Naive thymus-derived CD4-positive, alpha-beta T cell (primary cell): ENCODE measurements at places on chromosomes 5 and 9. TPM values are rescaled to one million over a fixed set of nuclear protein-coding genes. Genes with fewer than 3 reads are reported as not detected.

DNA sequence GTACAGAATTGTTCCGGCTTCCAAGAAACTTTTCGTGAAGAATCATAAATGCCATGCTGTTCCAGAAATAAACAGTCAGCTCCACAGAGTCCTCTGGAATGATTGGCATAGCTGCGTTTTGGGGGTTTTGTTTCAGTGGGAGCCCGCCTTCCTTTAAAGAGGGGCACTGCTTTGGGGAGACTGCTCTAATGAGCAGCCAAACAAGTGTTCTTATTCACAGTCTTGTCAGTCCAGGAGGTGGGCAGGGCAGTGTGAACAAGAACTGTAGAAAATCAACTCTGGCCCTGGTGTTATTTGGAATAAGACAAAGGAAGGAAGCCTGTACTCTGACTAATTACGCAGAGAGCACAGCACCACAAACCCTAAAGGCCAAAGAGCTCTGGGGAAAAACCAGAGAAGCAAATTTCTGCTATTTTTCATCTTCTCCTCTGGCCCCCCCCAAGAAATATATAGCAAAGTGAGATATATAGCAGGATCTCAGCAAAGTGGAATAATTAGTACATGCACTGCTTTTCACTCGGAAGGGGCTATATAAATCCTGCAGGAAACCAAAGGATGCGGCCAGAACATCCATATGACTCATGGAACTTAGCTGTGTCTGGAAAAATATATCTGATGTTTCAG, 92.9 kb downstream of the GLDC start:
- no peak overlapping the region for H3K4me3 ChIP-seq
- DNase-seq: no peak
- H3K36me3 ChIP-seq: no peaks in the 10 kb centered on the region
- H3K4me1 ChIP-seq: no peaks in the 10 kb centered on the region
- H3K27me3 ChIP-seq: no peaks in the 10 kb centered on the region
- no peak overlapping the region for H3K27ac ChIP-seq

DNA sequence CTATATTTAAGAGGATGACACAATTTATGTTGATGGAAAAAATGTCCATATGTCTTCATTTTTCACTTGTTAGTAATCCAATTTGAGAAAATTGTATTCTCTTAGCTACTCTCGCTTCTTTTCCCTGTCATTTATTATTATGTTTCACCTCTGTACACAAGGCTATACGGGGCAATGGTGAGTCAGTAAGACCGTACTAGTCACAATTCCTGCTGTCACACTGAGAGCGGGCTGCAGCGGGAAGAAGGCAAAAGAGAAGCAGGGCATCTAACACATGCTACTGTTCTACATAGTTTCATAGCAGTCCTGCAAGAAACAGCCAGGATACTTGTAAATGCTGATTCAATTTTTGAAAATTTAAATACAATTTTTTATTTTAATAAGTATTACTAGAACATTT, 23.3 kb upstream of the PRDM9 start:
- no peaks in the 10 kb centered on the region for H3K27me3 ChIP-seq
- DNase-seq: no peak
- no peak overlapping the region for H3K4me3 ChIP-seq
- no peaks in the 10 kb centered on the region for H3K4me1 ChIP-seq

DNA sequence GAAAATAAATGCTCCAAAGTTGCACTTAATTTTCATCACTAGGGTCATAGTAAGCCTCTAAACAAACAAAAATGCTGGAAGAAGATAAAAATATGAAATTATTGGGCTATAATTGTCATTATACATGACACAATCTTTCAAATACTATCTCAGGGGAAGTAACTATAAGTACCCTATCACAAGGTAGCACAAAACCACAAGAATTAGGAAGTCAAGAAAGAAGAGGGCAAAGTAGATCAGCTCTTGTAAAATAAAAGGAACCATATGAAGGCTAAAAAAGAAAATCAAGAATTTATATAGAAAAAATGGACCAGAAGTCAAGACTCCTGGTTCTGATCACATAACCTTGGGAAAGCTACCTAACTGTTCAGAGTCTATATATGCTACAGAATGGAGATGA, 48.1 kb downstream of the DIAPH1 start:
- H3K27me3 ChIP-seq: no peaks in the 10 kb centered on the region
- DNase-seq: no peak
- no peaks in the 10 kb centered on the region for H3K4me1 ChIP-seq
- no peak overlapping the region for H3K4me3 ChIP-seq
- H3K27ac ChIP-seq: no peak overlapping the region
- H3K36me3 ChIP-seq: peaks cover 84% of the 10 kb centered on the region

GRCh38 chr5:68395302-68395701, 179.7 kb downstream of the PIK3R1 start:
- H3K36me3 ChIP-seq: no peaks in the 10 kb centered on the region
- H3K4me3 ChIP-seq: no peak overlapping the region
- no peak overlapping the region for H3K27ac ChIP-seq
- H3K4me1 ChIP-seq: no peaks in the 10 kb centered on the region
- no peaks in the 10 kb centered on the region for H3K27me3 ChIP-seq

DNA sequence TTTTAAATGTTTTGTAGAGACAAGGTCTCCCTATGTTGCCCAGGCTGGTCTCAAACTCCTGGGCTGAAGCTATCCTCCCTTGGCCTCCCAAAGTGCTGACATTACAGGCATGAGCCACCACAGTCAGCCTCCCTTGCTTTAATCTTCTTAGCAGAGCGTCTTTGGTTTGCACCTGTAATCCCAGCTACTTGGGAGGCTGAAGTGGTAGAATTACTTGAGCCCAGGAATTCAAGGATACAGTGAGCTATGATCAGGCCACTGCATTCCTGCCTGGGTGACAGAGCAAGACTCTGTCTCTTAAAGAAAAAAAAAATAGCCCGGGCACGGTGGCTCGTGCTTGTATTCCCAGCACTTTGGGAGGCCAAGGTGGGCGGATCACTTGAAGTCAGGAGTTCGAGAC, 27.8 kb downstream of the UBE2D2 start:
- no peak overlapping the region for H3K27ac ChIP-seq
- H3K36me3 ChIP-seq: peaks cover 12% of the 10 kb centered on the region
- no peak overlapping the region for H3K4me3 ChIP-seq
- H3K27me3 ChIP-seq: no peaks in the 10 kb centered on the region
- no peak for DNase-seq

GRCh38 chr5:1667648-1668140, 131.9 kb downstream of the MRPL36 start:
- DNase-seq: no peak
- peaks cover 4% of the 10 kb centered on the region for H3K4me1 ChIP-seq
- no peak overlapping the region for H3K27ac ChIP-seq
- H3K27me3 ChIP-seq: peaks cover 14% of the 10 kb centered on the region

The ANKRD20A1 gene
- total RNA-seq: 1.9 TPM

GRCh38 chr5:131633830-131634229, 1.2 kb downstream of the RAPGEF6 start:
- no peak for DNase-seq
- H3K36me3 ChIP-seq: no peaks in the 10 kb centered on the region
- H3K4me1 ChIP-seq: peaks cover 50% of the 10 kb centered on the region

DNA sequence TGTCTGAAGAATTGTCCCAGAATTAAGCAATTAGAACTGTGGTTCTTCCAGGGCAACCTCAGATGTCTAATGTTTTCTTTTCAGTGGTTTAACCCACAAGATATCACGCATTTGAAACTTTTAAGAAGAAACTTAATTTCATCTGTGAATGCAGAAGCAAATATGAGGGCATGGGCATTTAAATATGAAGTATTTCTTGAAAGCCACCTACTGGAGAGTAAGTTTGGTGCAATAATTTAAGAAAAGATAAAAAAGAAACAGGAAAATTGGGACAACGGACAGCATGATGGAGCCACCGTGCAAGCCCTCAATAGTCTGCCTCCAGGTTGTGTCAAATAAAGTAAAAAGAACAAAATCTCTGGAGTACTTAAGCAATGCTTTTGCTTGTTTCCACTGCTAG, 1.2 kb upstream of the CAPSL start:
- no peak overlapping the region for H3K4me3 ChIP-seq
- no peaks in the 10 kb centered on the region for H3K4me1 ChIP-seq
- no peaks in the 10 kb centered on the region for H3K27me3 ChIP-seq
- H3K27ac ChIP-seq: no peak overlapping the region
- H3K36me3 ChIP-seq: no peaks in the 10 kb centered on the region

The SLC45A2 gene
- 0.17 TPM in 1 of 2 replicates, not detected in the other for total RNA-seq

DNA sequence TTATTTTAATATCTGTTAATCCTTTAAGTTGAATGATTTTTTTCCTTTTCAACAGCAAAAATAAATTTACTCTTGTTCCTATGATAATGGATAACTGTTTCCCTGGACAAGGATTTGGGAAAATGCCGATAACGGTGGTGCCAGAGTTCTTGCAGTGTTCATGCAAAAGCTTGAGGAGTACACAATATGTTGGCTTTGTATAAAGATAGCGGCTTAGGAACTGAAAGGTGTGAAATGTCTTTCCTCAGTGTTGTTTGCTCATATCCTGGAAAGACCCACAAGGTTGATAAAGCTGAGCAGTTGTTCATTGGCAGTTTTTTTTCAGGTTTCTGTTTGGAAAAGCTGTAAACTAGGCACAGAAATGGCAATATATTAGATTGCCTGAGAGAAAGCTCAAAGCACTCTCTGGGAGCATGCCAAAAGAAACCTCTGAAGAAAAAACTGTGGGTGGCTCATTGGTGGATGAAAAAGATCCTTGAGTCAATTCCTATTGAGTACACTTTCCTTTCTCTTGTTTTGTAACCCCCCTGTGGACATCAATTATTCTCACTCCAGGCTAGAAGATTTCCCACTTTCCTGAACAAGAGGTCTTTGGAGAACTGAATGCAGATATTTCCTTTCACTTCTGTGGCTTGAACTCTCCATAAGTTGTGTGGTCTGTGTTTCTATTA, 117.2 kb upstream of the RGMB start:
- no peak overlapping the region for H3K4me3 ChIP-seq
- H3K27me3 ChIP-seq: no peaks in the 10 kb centered on the region
- H3K27ac ChIP-seq: no peak overlapping the region
- no peak for DNase-seq

- H3K27ac ChIP-seq: peak overlapping the region; percentile 68
- no peaks in the 10 kb centered on the region for H3K27me3 ChIP-seq
- no peak overlapping the region for H3K4me3 ChIP-seq
- peaks cover 62% of the 10 kb centered on the region for H3K4me1 ChIP-seq
- no peaks in the 10 kb centered on the region for H3K36me3 ChIP-seq
These were observed 68.7 kb downstream of the RAPGEF1 start for GRCh38 chr9:131671133-131671520.

- H3K27ac ChIP-seq: no peak overlapping the region
- H3K27me3 ChIP-seq: no peaks in the 10 kb centered on the region
- DNase-seq: no peak
- H3K36me3 ChIP-seq: no peaks in the 10 kb centered on the region
- H3K4me1 ChIP-seq: no peaks in the 10 kb centered on the region
- no peak overlapping the region for H3K4me3 ChIP-seq
These were observed 9.7 kb upstream of the OTULINL start for GRCh38 chr5:14571901-14572300.

The PGM5 gene
- total RNA-seq: not detected in 2 replicates

GRCh38 chr5:35443803-35444595, 173.7 kb upstream of the SPEF2 start:
- no peaks in the 10 kb centered on the region for H3K36me3 ChIP-seq
- H3K4me1 ChIP-seq: no peaks in the 10 kb centered on the region
- DNase-seq: no peak

- no peak overlapping the region for H3K27ac ChIP-seq
- no peaks in the 10 kb centered on the region for H3K27me3 ChIP-seq
- DNase-seq: no peak
These were observed 41.3 kb upstream of the GARNL3 start for GRCh38 chr9:127223266-127223665.
